ENCODE measurements at places on chromosomes 12 and 14. TPM values are rescaled to one million over a fixed set of nuclear protein-coding genes. Genes with fewer than 3 reads are reported as not detected.

DNA sequence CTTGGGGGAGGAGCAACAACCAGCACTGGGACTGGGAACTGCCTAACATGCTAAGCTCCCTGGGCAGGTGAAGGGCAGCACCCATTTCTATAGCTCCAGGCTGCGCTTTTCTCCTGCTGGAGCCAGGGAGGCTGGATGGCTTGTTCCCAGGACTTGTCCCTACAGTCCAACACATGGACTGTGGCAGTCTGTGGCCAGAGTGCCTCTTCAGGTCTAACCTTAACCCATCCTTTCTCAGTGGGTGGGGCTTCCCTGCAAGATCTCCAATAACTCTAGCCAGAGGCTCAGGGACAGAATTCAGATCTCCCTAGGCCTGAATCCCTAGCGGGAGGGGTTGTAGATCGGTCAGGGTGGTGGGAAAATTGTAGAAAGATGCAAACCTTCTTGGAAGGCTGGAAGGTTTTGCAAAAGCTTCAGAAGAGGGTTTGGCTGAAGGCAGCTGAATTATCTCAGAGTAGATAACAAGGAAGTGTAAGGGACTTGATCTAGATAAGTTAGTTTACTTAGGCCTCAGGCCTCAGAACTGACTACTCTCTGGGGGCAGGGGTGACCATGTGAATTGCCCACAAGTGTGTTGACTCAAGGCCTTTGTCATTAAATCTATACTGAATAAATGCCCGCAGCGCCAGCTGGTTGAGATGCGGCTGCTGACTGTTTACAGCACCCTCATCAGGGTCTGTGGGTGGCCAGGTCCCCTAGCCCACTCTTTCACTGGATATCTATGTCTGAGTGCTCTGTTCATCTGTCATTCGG lies 60.7 kb downstream of the SSPN start:
- DNase-seq: no peak

DNA sequence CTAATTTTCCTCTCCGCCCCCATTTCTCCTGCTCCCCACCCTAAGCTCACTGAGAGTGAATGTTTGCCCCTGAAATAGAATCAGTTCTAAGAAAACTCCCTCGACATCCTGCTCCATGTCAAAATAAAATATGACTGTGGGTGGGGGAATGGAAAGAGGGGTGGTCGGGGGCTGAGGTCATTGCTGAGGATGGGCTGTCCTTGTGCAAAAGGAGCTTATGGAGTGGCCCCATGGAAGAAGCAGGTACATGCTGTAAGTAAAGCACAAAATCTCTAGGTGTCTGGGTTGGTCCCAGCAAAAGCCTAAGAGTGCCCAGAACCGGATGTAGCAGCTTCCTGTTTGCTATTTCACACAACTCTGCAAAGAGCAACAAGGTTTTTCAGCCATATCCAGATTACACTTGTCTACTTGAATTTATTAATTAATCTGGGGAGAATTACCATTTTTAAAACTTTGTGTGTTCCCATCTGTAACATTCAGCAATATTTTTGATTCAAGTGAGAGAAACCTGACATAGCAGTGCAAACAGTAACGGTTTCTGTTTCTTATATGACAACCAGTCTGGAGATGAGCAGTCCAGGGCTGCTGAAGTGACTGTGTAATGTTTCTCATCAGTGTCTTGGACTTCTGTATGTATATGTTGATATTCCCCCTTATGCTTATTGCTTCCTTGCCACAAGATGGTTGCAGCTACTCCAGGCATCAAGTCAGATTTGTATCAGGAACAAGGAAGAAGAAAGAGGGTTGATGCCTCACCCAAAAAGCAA lies 40.4 kb upstream of the GZMB start:
- DNase-seq: no peak

GRCh38 chr12:83784298-83784890 lies 1097.7 kb downstream of the TMTC2 start:
- DNase-seq: no peak

DNA sequence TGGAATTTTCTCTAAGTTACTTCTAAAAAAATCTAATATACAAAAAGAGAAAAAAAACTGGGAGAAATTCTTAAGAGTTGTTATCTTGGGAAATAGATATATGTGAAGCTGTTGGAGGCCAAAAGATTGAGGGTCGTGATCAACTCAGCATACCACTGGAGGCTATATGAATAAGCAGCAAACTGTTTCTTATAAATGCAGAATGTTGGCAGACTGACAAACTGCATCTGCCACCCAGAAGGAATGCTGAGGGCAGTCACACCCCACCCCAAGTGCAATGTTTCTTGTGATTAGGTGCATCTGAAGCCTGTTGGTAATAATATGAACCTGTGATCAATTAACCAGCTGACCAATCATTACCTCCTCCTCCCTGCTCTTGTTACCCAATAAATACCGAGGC lies 818.6 kb upstream of the MGAT4C start:
- DNase-seq: no peak

- DNase-seq: peak; percentile 94
These were observed 328.2 kb downstream of the ZFP36L1 start for GRCh38 chr14:68464711-68465110.

KCNA1 gene
- under 0.01 TPM for total RNA-seq

DNA sequence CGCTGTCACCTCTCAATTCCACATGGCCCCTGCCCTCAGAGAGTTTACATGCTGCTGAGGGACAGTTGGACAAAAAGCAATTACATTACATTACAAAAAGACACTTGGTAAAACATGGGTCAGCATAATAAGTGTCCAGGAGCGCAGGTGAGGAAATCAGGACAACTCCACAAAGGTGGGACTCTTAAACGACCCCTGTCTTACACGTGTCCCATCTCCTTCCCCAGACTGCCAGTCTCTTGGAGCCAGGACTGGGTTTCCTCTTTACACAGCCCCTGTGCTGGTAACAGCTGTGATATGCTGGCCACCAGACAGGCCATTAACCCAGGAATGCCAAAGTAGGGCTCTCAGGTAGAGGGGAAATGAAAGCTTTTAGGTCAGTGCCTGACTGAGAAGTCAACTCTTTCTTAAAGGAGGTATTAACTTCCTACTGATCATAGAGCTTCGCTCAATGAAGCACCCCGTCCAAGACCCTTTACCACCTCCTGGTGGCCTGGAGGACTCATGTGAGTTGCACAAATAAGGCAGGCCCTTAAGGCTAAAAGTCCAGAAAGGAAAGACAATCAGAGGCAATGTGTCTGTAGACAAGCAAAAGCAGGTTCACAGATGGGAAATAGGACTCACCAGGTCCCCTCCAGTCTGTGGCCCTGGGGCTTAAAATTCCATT lies 55.5 kb downstream of the ANO2 start:
- no peak for DNase-seq

DNA sequence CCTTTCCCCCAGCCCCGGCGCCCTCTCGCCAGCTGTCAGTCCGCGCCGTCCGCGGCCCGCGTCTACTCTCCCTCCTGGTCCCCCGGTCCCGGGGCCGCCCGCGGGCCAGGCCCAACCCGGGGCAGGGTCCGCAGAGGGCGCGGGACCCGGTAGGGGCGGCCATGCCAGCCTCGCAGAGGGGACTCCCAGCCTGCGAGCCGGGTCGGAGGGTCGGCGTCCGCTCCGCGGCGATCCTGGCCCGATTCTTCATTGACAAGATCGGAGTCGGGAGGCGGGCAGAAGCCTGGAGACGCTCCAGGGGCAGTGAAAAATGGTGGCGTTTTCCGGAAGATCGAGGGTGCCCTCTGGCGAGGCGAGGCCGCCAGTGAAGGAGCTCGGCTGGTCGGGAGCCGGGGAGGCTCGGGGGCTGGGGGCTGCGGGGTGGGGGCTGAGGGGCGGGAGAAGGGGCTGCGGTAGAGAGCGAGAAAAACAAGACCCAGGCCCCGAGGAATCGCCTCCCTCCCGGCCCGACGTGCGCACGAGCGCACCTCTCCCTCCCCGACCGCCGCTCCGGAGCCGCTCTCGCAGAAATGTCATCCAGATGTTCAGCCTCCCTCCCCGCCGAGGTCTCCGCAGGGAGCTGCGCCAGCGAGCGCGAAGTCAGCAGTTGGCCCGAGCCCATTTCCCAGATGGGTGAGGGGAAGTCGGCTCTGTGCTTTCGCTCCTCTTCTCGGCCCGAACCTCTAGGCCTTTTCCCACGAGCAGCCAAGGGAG lies 647 bp upstream of the TGFB3 start:
- DNase-seq: peak; percentile 53

All from dermis microvascular lymphatic vessel endothelial cell (primary cell).